ENCODE measurements at places on chromosomes 7 and 10. TPM values are rescaled to one million over a fixed set of nuclear protein-coding genes. Genes with fewer than 3 reads are reported as not detected.

The STAG3 gene
- total RNA-seq = not detected

- no peak for DNase-seq
Observed at GRCh38 chr7:65953890-65954450, 28.0 kb downstream of the GUSB start.

The CTBP2 gene
- 65.5 TPM for total RNA-seq

DNA sequence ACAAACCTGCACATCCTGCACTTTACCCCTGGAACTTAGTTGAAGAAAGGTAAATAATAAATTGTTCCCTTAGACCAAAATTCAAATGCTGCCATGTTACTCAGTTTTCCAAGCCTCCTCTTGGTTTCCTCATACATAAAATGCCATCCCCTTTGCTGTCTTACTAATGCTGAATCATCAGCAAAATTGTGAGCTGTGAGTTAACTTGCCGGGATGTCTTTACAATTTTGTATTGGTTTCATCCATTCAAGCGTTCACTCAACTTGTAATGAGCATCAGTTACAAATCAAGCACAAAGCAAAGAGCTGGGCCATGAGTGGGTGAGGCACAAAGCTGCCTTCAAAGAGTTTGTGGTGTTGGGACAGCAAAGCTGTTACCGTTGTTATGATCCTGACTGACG lies 395.8 kb upstream of the ZMIZ1 start:
- peak; percentile 85 for DNase-seq

- DNase-seq = no peak
Observed at GRCh38 chr10:74207691-74208480, 56.9 kb downstream of the ADK start.

The RSBN1L gene
- 13.3 TPM for total RNA-seq

GRCh38 chr10:178723-179122 lies 43.5 kb downstream of the ZMYND11 start:
- no peak for DNase-seq

The ZCWPW1 gene
- total RNA-seq = 1.9 TPM

DNA sequence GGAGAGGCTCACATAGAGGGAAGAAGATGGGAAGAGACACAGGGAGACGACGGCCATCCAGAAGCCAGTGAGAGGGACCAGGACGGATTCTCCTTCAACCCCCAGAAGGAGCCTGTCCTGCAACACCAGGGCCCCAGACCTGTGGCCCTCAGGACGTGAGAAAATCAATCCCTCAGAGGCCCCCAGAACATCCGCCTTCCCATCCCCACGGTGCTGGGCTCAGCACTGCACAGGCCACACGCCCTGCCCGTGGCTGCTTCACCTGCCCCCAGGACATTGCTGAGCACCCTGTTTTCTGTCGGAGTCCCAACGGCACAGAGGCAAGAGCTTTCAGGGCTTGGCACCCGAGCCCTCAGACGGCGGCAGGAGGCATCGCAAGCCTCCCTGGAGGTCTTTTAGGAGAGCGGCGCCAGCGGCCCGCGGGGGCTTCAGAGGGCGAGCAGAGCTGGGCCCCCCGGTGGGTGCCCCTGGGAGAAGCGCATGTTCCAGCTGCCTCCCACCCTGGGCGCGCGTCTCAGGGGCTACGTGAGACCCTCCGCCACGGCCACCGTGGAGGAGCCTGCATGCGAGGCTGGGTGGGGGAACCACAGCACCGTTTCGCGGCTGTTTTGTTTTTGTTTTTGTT lies 42.8 kb downstream of the PDGFA start:
- DNase-seq = no peak

DNA sequence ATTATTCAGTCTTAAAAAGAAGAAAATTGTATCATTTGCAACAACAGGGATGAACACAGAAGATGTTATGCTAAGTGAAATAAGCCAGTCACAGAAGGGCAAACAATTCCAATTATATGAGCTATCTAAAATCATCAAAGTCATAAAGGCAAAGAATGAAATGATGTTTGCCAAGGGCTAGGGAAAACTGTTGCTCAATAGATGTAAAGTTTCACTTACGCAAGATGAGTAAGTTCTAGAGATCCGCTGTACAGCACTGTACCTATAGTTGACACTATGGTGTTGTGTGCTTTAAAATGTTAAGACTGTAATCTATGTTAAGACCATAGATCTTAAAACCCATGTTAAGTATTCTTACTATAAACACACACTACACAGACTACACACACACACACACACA lies 904.6 kb upstream of the LRRN3 start:
- no peak for DNase-seq

- no peak for DNase-seq
Observed at GRCh38 chr10:11638055-11638698, 26.7 kb upstream of the USP6NL start.

- DNase-seq = no peak
Observed at GRCh38 chr10:81026591-81026990, 488.9 kb downstream of the SH2D4B start.

GRCh38 chr10:29830531-29831512 lies 196.1 kb upstream of the SVIL start:
- no peak for DNase-seq

Measured in GM23248 (cell line).